ENCODE measurements at places on chromosomes 4 and X.
A peak's percentile ranks its signal among the peaks of the same experiment; 100 is the strongest.

DNA sequence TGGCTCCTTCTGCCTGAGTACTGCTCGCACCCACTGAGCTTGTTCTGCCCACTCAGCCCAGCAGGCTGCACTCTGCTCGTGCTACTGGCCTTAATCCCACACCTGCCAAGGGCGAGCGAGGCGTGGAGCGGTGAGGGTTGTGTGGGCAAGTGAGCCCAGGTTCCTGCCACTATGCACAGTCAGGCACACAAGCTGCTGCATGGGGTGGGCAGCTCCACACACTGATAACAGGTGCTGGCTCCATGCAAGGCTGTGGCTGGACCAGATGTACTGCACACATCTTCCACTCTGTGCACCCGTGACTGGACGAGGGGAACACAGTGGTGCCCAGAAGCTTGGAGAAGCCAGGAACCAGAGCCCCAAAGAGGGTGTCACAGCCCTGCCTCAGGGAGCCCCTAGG is 184.3 kb upstream of the NUDT6 start:
- DNase-seq: no peak

- peak; percentile 87 for DNase-seq
Observed at GRCh38 chrX:77910108-77910840, at the start of gene ATP7A. ATP7A (plus strand) TSS chrX:77910693; CDS start chrX:77971642, 60,949 bp downstream.

GRCh38 chrX:64427281-64427680 is 32.0 kb upstream of the MTMR8 start:
- DNase-seq: no peak

DNA sequence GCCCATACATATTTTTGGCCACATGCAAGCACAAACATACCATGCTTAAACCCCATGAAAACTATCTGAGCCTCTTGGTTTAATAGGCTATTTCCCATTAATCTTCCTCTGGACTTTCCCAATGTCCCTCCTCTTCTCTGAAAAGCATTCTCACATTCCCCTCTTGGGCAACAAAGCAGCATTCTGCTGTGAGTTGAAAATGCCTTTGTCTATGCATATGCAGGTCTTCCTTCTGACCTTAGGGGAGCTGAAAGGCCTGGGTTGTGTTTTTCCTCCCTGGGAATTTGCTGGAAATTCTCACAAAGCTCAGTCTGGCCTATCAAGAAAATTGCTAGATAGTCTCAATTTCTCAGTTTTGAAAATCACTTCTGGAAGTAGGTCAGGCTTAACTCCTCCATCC is 4.2 kb downstream of the VSIG4 start:
- no peak for DNase-seq

DNA sequence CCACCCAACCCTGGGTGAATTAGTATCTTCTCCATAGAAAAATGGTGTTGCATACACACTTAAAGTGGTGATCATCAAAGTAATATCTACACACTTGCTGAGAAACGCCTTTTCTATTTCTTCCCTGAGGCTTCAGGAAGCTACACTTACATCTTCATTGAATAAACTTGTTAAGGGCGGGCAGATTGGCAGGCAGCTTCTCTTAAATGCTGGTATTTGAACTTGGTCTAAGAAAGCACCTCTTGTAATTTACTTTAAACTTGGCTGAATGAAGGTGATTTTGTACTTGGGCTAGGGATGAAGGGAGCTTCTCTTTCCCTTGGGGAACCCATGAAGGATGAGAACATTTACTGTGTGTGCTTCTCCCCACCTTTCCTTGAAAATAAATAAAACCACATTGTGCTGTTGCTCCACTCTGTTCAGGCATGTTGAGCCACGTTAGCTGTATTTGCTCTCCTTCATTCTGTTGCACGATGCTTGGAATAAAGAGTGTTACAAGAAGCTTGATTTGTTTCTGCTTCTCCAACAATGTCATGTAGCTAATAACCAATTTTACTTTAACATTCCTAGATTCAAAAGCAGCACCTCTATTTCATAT is 430.1 kb downstream of the ANKRD50 start:
- no peak for DNase-seq

GRCh38 chr4:95289028-95289634 is 259.6 kb downstream of the UNC5C start:
- DNase-seq: no peak

DNA sequence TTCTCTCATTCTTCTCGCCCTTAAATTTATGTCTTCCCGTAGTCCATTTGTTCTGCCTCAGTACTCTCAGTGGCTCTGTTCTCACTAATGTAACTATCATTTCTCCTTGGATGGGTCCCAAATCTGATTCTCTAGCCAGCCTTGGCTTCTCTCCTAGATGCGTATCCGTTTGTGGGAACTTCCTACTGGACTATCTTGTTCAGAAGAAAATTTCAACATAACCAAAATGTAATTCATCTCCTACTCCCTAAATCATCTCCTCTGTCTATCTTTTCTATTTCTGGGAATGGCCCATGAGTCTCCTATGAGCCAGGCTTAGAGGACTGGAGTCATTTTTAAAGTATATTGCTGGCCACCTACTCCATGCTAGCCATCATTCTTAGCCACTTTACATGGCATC is 4.4 kb upstream of the C4orf36 start:
- no peak for DNase-seq

DNA sequence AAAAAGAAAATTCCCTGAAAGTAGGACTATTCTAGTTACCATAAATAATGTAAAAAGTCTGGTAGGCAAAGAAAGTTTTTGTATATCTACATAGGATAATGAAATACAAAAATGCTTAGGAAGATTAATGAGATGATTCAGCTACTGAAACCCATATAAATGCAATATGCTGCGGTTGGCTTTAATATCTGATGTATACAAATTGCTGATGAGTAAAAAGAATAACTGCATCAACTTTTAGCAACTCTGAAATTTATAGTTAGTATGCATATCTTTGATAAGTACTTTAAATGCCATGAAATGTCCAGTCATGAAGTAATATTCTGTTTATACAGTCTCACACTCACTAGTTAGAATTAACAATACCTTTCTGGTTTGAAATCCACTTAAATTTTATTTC is 404.8 kb downstream of the TLL1 start:
- DNase-seq: no peak

DNA sequence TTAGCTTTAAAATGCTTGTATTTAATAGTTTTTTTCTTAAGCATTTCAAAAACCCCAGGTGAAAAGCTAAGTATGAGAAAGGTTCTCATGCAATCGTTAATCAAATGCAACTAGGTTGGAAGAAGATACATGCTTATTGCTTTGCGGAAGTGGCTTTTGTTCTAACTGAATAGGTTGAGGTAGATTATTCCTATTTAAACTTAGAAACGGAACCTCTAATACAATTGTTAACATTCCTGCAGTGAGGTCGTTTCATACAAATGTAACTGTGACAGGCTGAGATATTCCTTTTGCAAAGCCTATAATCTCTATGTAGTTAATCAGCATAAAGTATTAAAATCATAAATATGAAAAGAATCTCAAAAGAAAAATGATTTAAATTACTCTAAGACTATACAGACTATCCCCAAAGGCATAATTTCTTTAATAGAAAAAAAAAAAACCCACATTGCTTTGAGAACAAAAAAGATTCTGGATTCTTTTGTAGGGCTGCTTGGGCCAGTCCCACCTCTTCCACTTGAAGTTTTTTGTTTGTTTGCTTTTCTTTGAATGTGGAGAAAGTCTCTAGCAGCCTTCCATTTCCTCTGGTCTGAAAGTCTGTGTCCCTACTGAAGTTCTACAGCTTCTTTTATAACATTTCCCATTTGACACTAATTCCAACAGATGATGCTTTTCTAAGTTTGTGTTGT is 25.6 kb upstream of the SORBS2 start:
- no peak for DNase-seq

DNA sequence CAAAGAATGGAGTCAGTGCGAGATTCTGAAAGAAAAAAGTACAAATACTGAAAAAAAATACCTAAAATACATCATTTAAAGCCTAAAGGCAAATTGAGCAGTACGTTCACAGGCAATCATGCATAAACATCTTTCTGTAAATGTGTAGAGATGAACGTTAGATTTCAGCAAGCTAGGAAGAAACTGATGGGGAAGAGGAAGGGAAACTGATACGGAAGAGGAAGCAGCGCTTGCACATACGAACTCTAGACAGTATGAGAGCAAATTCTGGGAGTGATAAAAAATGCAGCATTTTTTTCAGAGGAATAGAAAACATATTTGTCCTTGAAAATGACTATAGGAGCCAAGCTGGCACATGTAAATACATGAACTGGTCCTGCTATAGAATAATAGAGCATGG is 9.4 kb downstream of the ANKRD50 start:
- no peak for DNase-seq

- no peak for DNase-seq
Observed at GRCh38 chr4:120754590-120754989, 167.9 kb downstream of the PRDM5 start.

- no peak for DNase-seq
Observed at GRCh38 chrX:71870208-71871098, 40.2 kb upstream of the NHSL2 start.

DNA sequence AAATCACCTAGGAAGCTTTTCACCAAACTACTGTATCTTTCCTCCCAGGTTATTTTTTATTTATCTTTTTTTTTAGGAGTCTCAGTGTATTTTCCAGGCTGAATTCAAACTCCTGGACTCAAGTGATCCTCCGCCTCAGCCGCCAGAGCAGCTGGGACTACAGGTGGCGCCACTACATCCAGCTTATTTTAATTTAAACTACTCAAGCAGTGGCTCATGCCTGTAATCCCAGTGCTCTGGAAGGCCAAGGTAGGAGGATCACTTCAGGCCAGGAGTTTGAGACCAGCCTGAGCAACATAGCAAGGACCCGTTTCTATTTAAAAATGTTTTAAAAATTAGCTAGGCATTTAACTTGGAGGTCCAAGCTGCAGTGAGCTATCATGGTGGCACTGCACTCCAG is 37.8 kb downstream of the LEF1 start:
- DNase-seq: no peak

- DNase-seq: no peak
Observed at GRCh38 chr4:156539376-156539775, 432.2 kb downstream of the PDGFC start.

DNA sequence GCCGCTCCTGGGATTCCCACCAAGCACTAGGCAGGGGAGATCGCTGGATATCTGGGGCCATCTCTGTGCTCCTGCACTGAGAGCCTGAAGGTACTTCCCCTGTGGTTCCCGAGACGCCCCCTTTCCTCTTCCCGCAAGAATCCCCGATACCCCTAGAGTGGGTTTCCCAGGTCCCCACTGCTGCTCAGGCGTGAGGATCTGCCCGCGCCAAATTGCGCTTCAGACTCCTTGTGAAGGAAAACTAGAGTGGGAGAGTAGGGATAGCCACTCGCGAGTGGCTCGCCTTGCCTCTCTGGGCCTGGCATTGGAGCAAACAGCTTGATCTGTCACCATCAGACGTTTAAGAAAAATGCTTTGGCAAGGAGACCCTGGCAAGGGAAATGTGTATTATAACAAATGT is 1.5 kb downstream of the IL1RAPL2 start:
- DNase-seq: no peak

GRCh38 chr4:91525621-91526020 is 778.1 kb upstream of the GRID2 start:
- DNase-seq: no peak

- no peak for DNase-seq
Observed at GRCh38 chr4:76745240-76745639, 152.7 kb downstream of the SOWAHB start.

- no peak for DNase-seq
Observed at GRCh38 chr4:187995322-187996207, at the start of gene ZFP42. ZFP42 (plus strand) TSS chr4:187995771; CDS start chr4:188002808, 7,037 bp downstream.

DNA sequence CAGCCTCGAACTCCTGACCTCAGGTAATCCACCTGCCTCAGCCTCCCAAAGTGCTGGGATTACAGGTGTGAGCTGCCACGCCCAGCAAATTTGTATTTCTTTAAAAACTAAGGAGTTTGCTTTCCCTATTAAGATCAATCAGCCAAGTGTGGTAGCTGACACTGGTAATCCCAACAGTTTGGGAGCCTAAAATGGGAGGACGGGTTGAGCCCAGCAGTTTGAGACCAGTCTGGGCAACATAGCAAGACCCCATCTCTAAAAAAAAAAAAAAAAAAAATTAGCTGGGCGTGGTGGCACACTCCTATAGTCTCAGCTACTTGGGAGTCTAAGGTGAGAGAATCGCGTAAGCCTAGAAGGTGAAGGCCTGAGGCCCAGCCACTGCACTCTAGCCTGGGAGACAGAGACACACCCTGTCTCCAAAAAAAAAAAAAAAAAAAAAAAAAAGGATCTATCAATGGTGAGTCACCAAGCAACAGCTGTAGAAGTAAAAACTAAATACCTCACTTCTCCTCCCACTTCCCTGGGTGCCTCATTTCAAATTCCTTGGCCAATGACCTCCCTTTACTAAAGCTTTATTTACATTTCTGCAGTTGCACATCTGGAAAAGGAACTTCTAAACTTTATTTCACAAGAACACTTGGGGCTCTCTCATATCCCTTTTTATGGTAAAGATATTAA is 54.5 kb downstream of the LDB2 start:
- DNase-seq: no peak

DNA sequence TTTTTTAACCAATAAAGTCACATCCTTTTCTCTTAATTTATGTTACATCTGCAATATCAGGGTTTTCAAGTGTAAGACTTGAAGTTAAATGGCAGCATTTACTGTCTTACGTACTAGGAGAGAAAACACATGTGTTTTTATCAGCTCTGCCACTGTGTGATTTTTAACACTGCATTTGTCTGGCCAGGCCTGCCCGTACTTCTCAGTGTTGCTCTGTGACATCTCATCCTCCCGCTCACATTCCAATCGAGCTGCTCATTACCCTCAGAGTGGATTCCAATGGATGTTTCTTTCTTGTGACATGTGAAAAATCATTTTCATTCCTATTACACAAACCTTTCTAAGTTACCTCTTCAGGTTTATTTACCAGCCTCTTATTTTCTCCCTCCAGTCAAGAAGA is 420.3 kb downstream of the FAT4 start:
- no peak for DNase-seq

DNA sequence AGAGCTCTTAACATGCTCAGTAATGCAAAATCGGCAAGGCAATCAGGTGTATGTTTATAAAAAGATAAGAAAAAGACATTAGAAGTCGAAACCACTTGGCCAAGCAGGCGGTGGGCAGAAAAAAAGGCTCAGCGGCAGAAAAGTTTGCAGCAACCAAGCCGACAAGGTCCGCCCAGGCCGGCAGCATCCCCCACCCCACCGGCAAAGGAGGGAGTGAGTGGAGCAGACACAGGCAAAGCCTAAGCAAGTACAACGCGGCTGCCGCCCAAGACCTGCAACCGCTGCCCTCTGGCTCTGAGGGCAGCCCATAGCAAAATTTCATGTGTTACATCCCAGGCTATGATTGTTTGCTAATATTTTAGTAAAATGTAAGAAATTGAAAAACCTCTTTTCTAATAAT is 125.4 kb upstream of the ZCCHC13 start:
- no peak for DNase-seq

DNA sequence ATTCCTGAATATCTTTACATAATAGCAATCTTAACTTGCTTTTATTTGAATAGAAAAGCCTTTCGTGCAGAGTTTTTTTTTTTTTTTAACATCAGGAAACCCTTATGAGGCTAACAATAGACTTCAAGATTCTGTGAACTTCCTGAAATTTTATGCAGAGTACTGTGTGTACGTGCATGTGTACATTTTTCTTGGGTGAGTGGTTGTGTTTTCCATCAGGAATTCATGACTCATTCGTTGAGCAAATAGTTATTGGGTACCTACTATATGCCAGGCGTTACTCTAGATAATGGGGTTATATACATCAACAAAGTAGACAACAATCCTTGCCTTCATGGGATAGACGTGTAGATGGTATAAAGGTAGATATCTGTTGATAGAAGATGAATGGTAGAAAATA is 59.1 kb downstream of the MRPL1 start:
- DNase-seq: no peak
